Stimulated activated CD4-positive, alpha-beta T cell treated with anti-CD3 and anti-CD28 coated beads, TNF-alpha, amount 100 ng/mL, for 1 hour (primary cell): ENCODE measurements at places on chromosomes 12 and 14.

DNA sequence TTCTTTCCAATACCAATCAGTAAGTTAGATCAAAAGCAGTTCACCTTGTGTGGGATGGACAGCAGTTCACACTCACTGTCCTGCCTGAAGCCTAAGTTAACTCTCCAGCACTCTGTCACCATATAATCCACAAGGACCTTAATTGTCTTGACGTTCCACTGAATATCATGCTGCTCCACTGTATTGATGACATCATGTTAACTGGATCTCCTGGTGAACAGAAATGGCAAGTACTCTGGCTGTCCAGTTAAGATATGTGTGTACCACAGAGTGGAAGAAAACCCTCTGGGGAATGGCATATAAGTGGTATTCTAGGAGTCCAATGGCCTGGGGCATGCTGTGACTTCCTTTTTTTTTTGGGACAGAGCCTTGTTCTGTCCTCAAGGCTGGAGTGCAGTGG, 16.2 kb downstream of the CDKL1 start:
- DNase-seq = no peak

DNA sequence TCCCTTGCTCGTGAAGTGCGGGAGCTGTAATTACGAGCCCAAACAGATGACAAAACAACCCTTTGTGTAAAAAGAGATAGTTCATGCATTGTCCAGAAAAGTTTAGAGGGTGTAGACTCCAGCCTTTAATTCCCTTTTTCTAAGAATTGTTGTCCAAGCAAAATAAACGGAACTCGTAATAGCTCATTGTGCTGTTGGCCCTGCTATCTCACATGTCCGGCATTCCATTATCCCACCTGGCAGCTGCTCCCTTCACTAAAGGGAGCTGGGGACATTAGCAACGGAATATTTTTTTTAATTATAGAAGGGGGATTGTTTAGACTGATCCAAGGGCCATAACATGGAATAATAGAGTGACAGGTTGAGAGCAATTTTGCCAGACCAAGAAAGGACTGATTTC, 277.5 kb upstream of the TBX3 start:
- no peak for DNase-seq

- no peak for DNase-seq
These were observed 153.7 kb upstream of the SLC38A2 start for GRCh38 chr12:46526233-46526632.

DNA sequence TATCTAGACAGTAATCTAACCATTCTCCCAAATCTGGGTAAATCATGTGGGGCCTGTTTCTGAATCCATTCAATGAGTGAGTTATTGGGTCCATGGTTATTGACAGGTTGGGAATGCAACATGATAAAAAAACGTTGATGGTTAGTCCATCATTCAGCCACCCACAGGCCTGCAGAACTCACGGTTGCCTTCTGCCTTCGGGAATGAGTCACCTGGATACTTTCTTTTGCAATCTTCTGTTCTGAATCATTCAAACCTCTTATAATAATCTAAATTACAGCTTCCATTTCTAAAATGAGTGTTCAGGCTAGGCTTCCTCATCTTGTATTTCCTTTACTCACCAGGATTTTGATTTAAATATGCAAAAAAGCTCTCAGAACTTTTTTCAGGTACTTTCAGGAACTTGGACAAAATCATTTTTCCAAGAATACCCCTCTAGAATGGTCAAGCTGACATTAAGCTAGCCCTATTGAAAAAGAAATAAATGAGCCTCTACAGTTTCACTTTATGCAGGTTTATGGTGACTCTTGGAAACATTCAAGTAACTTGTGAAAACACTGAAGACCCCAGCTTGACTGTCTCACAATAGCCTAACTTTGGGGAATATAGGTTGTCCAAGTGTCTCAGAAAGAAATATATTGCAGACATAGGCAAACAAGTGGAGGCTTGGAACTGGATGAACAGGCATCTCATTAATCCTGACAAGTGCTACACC, 94.4 kb downstream of the KCNK10 start:
- no peak for DNase-seq

DNA sequence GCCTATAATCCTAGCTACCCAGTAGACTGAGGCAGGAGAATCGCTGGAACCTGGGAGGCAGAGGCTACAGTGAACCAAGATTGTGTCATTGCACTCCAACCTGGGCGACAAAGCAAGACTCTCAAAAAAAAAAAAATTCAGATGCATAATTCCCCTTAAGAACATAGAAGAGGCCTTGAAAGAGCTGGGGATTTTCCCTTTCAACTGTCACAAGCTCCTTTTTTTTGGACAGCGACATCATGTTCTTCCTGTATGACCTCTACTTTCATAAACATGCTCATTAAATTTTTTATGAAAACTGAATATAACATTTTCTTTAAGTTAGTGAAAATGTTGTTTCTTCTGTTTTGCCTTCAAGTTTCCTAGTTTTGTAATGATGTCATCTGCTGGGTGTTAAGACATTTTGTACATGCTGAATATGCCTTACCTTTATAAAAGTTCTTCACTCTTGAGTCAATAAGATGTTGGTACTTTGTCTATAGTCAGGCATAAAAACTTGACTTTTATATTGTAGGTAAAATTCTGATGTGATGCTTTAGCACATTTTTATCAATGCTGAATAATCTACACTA, 76.0 kb downstream of the PTHLH start:
- no peak for DNase-seq

- DNase-seq = no peak
These were observed 670.3 kb upstream of the TBX3 start for GRCh38 chr12:115354007-115354890.

DNA sequence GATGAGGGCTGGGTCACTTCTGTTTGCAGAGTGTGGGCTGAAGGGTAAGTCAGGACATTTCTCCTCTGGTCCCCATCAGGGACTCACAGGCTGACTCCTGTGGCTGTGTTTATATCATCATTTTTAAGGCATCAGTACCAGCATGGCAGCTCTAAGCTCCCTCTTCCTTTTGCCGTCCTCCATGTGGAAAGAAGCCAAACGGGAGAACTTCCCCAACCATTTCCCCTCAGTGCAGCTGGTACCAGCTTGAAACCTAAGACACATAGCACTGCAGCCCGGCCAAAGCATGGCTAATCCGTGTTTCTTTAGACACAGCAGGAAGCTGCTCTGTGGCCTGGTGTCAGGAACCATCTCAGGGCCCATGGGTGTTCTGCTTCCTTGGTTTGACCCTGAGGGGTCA, 31.9 kb upstream of the ATP2A2 start:
- no peak for DNase-seq

- DNase-seq = no peak
These were observed 312.4 kb upstream of the PRKD1 start for GRCh38 chr14:30240018-30240417.

DNA sequence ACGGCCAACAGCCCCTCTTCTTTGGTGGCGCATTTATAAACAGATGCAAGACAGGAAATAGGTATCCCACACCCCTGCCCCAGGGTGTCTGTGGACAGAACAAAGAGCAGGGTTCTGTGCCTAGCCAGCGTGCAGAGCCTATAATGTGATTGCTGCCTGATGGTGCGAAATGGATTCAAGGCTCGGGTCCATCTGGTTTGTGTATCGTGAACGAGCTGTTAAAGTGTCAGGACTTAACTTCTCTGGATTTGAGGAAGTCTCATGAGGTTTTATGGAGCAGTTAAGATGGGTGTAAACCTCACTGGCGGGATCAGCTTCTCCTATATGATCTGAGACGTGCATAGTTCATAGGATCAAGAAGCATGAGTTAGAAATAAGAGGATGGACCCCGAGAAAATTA, 388.7 kb upstream of the TBX3 start:
- no peak for DNase-seq

DNA sequence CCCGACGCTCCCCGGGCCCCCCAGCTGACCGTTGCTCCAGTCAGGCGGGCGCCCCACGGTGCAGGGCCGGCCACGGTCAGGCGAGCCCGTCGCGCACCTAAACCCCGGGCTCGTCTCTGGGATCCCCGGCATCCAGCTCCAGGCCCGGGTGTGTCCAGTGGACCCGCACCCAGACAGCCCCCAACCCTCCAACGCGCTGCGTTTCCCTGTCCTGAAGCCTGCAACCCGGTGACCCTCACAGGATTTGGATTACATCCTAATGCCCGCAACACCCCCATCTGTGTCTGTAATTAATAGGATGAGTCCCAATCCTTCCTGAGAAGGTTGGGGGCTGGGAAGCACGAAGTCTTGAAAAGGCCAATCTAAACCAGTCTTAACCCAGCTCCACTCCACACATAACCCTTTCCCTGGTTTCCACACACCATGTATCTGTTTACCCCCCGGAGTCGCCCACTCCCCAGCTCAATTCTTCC, 10.4 kb downstream of the CPNE6 start:
- no peak for DNase-seq

DNA sequence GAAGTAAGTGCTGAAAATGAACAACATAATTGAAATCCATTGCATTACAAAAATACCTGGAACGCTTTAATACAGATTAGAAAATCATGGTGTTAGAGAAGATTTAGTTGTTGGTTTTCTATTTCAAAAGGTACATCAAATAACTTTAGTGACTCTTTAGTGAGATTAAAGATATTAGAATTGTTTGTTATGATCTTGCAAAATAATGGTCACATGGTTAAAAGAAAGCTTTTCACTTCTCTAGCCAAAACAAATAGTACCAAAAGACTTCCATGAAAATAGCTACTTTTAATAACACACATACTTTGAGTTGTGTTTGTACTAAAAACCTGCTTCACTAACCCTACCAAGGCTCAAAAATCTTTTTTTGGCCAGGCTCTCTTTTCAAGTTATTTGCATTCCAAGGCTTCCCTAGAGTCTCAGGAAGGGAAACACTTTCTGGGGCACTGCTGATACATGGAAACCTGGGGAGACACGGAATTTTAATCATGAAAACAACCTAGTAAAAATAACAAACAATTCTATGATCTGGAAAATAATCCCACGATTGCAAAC, at the start of gene SLCO1A2:
Gene SLCO1A2, minus strand, starts transcription at position 147 of the 555 bp plus-strand sequence. CDS start 270 bp downstream, outside the sequence.
- DNase-seq = no peak

DNA sequence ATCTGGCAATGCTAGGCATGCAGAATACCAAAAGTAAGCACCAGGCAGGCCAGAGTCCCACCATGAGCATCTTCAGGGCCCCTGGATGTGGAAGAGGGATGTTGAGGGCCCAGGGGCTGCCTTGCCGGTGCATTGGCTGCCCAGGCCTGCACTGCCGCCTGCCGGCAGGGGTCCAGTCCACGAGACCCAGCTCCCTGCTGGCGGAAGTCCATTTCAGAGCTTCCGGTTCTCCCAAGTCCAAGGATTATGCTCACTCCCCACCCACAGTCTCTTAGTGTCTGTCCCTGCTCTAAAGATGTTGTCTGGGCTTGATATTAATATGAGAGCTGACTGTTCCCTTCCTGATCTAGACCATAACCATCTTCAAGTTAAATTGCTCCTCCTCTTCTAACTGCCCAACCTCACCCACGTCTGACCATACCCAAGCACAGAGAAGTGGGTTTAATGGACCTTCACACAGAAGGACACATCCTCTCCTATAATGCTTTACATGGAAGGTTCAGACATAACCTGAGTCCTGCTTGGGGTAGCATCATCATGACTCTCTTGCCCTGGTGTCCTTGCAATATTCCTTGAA, 117.4 kb downstream of the DAD1 start:
- no peak for DNase-seq

- no peak for DNase-seq
These were observed 70.2 kb downstream of the SLC25A47 start for GRCh38 chr14:100393362-100393761.

DNA sequence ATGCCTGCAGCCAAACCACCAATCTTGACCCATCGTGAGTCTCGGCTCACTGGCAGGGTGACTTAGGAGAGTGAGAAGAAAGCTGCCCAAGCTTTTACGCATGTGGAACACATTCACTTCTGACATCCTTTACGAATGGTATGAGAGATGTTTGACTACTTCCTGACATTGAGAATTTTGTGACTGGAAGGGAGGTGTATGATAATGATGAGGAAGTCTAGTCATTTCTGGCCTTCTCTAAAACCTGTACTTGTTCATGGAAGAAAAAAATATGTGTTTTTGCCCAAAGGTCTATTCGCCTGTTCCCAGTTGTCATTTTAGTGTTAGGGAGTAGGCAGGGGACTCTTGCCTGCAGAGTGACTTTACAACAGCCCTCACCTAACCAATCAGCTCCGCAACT, 227.2 kb upstream of the ATP2B1 start:
- DNase-seq = no peak

DNA sequence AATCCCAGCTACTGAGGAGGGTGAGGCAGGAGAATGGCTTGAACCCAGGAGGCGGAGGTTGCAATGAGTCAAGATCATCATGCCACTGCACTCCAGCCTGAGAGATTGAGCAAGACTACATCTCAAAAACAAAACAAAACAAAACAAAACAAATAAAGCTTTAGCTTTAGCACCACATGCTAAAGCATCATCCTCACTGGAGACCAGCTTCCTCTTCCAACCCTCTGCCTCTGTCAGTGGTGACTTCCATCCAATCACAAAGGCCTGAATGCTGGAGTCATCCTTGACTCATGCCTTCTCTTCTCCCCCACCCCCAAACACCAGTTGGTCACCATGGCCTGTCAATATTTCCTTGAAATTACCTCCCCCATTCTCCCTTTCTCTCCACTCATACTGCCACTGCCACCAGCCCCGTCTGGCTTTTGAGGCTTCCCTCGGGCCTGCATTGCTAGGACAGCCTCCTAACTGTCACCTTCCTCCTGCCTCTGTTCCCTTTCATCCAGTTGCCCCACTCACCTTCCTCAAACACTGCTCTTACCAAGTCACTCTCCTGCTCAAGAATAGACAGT, 1.4 kb downstream of the ZNF385A start:
- no peak for DNase-seq

- no peak for DNase-seq
These were observed 65.6 kb upstream of the FUT8 start for GRCh38 chr14:65346895-65347294.

- no peak for DNase-seq
These were observed 19.4 kb downstream of the ADGRD1 start for GRCh38 chr12:130973109-130973508.

DNA sequence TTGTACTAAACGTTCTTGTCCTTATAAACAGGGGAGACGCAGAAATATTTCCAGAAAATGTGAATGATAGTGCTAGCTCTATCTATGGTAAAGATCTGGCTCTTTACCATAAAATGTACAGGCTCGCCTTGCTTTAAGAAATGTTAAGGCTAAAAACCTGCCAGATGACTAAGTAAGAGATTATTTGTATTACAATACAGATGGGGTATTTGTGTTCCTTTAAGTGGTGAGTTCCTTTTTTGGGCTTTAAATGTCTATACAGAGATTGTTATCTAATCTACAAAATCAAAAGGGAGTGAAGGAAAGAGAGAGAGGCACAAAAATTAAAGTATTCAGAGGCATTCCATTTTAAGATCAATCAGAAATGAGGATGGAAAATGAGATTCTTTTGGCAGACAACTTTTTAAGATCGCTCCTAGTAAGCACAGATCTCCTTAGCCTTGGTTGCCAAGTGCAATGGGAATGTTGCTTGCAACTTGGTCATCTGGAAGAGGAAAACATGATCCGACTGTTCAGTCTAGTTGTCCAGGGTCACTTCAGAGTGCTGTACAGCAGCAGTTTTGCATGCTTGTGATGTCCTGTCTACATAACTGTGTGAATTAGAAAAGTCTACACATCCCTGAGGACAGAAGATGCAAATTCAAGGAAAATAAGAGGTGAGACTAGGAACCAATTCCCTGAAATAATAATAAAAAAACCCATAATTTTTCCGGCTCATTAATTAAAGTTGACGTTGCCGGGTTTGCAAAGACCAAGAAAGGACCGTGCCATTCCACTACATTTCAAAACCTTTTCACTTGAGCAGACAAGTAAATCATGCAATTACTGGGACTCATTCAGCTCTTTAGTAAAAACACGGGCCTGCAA, 380.8 kb downstream of the EGLN3 start:
- DNase-seq = no peak
